NCI-H774 (cell line): ENCODE measurements at places on chromosomes 3 and 15.

- DNase-seq, result no peak
Measured at GRCh38 chr15:70203981-70204560, 106.4 kb upstream of the TLE3 start.

GRCh38 chr15:48049736-48050135, 71.1 kb upstream of the SLC24A5 start:
- DNase-seq, result no peak

- no peak for DNase-seq
Measured at GRCh38 chr3:99891610-99892285, 74.1 kb downstream of the CMSS1 start.

DNA sequence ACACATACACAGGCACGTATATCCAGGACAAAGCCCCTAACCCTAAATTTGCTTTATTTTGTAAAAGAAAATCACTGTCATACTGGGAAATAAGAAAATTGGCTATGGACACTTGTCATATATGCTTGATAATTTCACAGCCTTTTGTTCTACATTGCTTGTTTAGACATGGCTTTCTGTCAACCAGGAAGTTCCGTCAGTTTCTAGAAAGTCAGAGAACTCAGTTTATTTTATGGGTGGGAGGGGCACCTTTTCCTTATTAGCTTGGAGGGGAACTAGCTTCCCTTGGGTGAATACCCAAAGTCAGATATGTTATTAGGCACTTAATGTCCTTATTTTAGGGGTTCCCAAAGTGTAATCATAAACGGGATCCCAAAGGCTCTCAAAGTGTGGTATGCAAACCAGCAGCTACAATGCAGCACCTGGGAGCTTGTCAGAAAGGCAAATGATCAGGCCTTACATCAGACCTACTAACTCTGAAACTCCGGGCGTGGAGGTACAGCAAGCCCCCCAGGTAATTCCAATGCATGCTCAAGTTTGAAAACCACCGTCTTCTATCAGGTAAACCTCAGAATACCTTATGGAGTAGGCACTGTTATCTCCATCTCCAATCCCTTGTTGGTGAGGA, 50.1 kb downstream of the CADPS start:
- DNase-seq, result no peak

DNA sequence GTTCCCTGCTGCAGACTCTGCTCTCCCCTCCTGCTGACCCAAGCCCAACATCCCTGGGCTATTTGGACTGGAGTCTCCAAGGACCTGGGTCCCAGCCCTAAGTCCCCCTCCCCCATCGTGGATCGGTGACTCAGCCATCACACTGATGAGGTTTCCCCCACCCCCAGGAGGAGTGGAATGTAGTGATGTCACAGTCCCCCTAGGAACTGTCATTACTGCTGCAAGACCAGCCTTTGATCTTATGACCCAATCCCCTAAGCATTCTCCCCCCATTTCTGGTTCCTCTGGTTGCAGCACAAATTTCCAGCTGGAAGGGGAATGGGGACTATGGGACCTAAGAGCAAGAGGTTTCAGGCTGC, 63.4 kb upstream of the CSPG4 start:
- no peak for DNase-seq

- peak; percentile 29 for DNase-seq
Measured at GRCh38 chr15:77739591-77740378, 107.1 kb upstream of the LINGO1 start.

- no peak for DNase-seq
Measured at GRCh38 chr3:179503640-179504039, 52.4 kb upstream of the GNB4 start.

DNA sequence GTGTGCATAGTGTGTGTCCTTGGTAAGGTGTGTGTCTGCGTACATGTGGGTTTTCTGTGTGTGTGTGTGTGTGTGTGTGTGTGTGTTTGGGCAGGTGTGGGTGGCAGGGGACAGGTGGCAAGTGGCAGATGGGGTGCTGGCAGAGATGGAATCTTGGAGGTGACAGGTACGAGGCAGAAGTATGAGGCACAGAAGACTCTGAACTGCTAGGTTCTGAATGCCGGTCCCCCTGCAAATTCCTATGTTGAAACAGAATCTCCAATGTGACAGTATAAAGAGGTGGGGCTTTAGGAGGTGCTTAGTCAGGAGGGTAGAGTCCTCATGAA, 29.8 kb downstream of the SRPRB start:
- no peak for DNase-seq

GRCh38 chr15:75732809-75733451, 20.3 kb upstream of the CSPG4 start:
- DNase-seq, result no peak
